ENCODE measurements at places on chromosomes 2 and 18. TPM values are rescaled to one million over a fixed set of nuclear protein-coding genes. Genes with fewer than 3 reads are reported as not detected.

TMEM169 gene
- 0.47 TPM for total RNA-seq

- H3K36me3 ChIP-seq, result peaks cover 14% of the 10 kb centered on the region
- H3K4me3 ChIP-seq, result no peak overlapping the region
- H3K27me3 ChIP-seq, result no peaks in the 10 kb centered on the region
- no peak overlapping the region for H3K27ac ChIP-seq
Measured at GRCh38 chr2:38740851-38741731, 10.1 kb downstream of the SRSF7 start.

DNA sequence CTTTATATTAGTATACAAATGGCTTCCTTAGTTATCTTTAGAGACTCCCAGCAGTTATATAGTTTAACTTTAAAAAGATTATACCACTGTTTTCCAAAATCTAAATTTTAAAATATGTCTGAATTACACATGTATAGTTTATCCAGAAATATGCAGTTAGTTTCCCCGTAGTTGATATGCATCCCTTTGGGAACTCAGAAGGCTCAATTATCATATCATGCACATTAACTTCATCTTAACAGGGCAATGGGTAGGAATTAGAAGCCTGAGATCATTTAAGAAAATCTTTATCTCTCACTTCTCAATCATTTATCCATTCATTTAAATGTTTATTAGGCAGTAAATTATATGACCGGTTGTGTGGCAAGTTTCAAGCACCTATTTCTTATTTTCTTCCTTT lies 27.2 kb downstream of the NLRC4 start:
- no peak overlapping the region for H3K27ac ChIP-seq
- H3K36me3 ChIP-seq, result no peaks in the 10 kb centered on the region
- H3K4me3 ChIP-seq, result no peak overlapping the region
- H3K27me3 ChIP-seq, result no peaks in the 10 kb centered on the region

OTX1 gene
- 0.90 TPM for total RNA-seq

SERPINB13 gene
- not detected for total RNA-seq

DNA sequence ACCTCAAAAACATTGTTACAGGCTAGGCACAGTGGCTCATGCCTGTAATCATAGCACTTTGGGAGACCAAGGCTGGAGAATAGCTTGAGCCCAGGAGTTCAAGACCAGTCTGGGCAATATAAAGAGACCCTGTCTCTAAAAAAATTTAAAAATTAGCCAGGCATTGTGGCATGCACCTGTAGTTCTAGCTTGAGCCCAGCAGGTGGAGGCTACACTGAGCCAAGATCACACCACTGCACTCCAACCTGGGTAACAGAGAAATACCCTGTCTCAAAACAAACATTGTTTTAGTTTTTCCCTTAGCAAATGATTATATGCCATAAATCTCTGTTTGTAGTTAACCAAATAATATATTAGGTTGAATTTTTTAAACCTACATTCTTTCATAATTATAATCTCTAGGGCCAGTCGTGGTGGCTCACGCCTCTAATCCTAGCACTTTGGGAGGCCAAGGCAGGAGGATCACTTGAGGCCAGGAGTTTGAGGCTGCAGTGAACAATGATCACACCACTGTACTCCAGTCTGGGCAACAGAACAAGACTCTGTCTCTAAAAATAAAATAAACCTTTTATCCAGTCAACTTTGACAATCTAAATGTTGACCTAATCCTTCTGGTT lies 13.3 kb upstream of the CYP20A1 start:
- H3K27me3 ChIP-seq, result no peaks in the 10 kb centered on the region
- no peaks in the 10 kb centered on the region for H3K36me3 ChIP-seq
- no peak overlapping the region for H3K27ac ChIP-seq
- H3K4me3 ChIP-seq, result no peak overlapping the region
